Fibroblast of pulmonary artery (primary cell): ENCODE measurements at places on chromosomes 2 and 18.

- DNase-seq, result no peak
Measured at GRCh38 chr18:38663682-38664081, 1098.1 kb upstream of the CELF4 start.

DNA sequence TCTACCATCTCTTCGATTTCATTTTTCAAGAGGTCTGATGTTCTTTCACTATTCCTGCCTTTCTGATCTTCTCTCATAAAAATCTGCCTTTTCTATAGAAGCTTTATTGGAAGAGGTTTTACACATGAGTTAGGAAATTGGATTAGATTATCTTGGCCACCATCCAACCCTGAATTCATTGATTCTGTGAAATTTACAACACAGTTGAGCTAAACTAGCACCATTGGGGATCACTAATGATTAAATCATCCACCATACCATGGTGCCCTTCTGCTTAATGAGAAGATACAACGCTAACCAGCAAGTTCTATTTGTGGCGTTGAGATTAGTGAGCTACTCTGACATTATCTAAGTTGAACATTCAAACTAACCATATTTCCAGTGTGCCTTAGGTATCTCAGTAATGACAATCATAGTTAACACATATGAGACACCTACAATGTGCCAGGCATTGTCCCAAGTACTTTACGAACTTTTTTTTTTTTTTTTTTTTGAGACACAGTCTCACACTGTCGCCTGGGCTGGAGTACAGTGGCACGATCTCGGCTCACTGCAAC lies 17.3 kb upstream of the LBH start:
- DNase-seq, result no peak

- no peak for DNase-seq
Measured at GRCh38 chr2:218419630-218420216, 800 bp downstream of the VIL1 start.

DNA sequence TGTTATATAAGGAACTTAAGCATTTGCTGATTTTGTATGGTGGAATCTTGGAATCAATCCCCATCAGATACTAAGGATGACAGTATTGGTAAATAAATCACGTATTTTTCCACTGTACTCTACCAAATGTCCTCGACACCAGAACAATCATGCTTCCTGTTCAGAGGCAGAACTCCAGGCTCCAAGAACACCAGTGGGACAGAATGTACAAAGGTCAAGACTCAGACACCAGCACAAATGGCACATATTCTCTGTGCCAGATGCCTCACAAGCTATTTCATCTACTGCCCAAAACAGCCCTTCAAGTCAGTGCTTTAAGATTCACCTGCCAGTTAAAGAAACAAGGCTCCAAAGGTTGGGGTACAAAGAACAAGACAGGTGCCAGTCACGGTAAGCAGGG lies 420.5 kb downstream of the STK39 start:
- DNase-seq, result no peak

DNA sequence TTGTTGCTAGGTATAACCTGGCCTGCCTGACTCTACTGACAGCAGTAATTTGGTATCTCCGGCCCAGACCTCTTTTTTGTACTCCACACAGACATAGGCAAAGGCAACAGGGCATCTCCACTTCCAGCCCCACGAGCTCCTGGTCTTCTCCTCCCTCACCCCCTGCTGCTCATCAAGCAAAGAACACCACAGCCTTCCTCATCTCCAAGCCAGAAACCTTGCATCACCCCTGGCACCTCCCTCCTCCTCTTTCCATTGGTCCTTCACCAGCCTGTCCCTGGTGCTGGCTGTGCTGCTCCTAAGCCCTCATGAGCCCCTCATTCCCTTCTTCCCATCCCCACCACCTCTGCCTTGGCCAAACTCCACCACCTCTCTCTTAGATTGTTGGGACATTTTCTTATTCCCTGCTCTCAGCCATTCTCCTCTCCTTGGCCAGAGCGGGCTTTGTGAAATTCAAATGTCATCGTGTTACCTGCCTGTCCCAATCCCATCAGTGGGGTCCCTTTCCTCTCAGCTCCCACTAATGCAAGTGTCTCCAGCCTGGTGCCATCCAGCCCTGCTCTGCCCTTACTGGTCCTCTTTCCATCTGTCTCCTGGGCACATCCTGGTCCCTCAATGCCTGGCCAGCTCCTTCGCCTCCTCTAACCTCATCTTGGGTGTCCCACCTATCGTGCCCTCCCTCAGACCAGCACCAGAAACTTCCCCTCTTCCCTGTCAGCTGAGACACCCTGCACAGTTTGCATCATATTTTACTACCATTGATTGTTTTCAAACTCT lies 77.4 kb downstream of the INHBB start:
- peak; percentile 6 for DNase-seq

GRCh38 chr18:33579349-33580215 lies 1.6 kb downstream of the ASXL3 start:
- no peak for DNase-seq

DNA sequence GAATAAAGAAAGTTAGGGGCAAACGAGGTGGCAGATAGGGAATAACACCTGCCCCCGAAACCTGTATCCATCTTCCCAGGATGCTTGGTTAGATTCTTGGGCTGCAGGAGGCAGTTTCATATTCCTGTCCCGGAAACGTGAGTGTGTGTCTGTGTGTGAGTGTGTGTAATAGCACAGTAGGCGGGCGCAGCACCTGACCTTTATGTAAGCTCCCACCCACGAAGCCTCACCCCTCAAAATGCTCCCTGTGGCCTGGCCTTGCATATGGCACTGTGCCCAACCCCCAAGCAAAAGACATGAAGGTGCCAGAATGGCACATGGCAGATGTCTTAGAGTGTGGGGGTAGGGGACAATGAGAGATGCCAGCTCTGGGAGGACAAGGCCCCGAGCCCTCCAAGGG lies 48.9 kb downstream of the EFR3B start:
- no peak for DNase-seq

DNA sequence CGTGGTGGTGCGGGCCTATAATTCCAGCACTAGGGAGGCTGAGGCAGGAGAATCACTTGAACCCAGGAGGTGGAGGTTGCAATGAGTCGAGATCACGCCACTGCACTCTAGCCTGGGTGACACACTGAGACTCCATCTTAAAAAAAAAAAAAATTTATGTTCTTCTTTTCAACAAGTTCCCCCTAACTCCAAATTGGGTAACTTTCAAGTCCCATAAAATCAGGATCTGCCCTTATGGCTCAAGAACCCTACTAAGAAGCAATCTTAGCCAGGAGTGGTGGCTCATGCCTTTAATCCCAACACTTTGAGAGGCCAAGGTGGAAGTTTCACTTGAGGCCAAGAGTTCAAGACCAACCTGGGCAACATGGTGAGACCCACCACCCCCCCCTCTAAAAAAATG lies 30.3 kb upstream of the TLK1 start:
- no peak for DNase-seq

GRCh38 chr2:116819355-116819754 lies 995.1 kb upstream of the DDX18 start:
- DNase-seq, result no peak

GRCh38 chr2:42229949-42230348 lies 60.8 kb downstream of the EML4 start:
- DNase-seq, result no peak

GRCh38 chr18:3093624-3094337 lies 80.8 kb upstream of the LPIN2 start:
- no peak for DNase-seq

DNA sequence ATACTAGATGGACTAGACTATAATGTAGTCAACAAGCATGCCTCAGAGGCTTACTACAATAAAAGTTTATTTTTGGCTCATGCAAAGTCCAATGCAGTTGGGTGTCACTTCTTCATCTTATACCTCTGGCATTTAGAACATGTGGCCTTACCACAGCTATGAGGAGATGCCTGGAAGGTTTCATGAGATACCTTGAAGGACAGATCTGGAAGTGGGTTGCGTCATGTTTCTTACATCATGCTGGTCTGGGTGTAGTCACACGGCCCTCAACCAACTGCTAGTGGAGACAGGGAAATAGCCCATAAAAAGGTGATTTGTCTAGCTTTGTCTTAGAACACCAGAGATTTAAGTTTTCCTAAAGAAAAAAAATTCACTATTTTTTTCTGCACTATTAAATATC lies 91.7 kb upstream of the MMADHC start:
- peak; percentile 60 for DNase-seq

DNA sequence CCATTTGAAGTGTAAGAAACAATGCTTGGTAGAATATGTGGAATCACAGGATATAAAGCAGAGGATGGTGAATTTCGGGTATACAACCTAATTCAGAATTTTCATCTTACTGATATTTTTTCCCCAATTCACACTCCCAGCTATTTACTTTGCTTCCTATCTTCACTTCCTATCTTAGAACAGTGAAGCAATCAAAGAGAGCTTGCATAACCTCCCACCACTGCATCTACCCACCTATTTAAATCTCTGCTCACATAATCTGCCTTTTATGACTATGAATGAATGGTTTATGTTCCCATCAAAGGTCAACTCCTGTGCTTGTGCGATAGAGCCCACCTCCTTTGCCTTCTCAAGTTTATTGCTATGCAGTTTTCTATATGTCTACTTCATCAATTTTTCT lies 3.3 kb downstream of the RMDN2 start:
- peak; percentile 24 for DNase-seq

DNA sequence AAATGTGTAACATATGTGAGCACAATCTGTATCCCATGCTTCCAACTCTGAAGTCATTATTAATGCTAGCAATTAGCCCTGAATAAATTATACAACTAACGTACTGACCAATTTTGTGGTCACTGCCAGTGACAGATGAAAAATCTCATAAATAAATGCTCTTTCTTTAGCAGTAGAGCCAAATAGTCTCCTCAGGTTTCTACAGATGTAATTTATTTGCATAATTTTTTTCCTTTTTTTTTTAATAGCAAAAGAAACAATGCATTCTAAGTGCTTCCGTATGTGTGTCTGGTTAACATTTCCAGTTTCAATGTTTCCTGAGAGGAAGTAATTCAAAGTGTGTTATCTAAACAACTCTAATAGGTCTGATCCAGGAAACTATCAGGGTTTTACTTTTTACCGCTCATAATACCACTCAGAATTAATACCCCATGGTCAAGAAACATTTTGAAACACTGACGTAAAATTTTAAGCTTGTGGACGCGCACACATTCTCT lies 108.4 kb downstream of the MEP1B start:
- DNase-seq, result peak; percentile 24

DNA sequence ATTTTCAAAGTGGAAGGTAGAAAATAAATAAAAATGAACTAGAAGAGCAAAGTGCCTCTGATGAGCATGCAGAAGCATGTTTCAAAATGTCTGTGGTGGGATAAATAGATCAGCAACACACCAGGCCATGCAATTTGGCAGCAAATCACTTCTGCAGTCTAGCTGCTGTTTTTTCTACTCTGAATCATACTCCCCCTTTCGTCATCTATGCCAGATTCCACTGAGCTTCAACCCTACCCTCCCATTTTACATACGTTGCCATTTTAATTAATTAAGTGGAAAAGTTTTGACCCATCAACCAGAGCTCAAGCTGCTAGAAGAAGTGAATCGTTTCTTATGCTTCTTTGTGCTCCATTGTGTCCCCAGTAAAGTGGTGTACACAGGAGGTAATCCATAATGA lies 79.3 kb downstream of the NRXN1 start:
- peak; percentile 81 for DNase-seq

- peak; percentile 18 for DNase-seq
Measured at GRCh38 chr2:176614049-176614448, 344.8 kb downstream of the MTX2 start.

- DNase-seq, result no peak
Measured at GRCh38 chr18:44117821-44118220, 562.9 kb upstream of the SETBP1 start.

DNA sequence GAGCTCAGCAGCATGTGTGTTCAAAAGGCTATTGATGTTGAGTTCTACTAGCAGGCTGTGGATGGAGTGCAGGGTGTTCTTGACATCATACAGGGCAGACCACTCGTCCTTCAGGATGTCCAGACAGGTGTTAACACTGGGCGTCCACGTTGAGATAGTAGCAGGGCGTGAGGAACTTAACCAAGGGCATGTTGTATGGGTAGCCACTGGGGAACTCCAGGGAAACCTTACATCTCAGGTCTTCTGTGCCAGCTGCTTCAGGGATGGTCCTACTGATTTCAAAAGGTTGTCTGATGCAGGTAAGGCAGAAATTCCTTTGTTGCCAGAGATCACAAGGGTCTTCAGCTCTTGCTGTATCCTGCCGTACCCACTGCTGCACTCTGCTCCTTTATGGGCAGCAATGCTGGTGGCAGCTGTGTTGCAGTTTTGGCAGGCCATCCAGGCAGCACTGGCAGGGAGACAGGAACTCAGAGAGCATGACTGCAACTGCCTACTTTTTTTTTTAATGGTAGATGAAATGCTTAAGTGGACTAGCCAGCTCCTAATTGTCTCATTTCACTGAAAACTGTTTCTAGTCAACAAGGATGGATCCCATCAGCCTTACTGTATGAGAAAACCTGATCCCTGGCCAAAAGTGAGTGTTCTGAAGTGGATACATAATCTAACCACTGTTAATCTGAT lies 32.4 kb upstream of the RBBP8 start:
- peak; percentile 2 for DNase-seq

DNA sequence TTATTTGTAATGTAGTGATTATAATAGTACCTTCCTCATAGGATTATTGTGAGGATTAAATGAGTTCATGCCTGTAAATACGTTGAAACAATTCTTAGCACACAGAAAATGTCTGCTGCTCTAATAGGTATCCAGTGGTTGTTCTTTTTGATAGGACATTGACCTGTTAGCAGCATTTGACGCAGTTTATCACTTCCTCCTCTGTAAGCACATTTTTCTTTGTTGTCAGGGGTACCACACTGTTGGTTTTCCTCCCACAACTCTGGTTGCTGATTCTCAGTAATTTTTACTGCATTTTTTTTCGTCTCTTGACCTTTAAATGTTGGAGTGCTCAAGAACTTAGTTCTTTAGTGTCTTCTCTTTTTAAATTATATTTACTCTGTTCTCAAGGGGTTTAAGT lies 15.4 kb downstream of the PPM1B start:
- no peak for DNase-seq

GRCh38 chr2:109208071-109208950 lies 79.3 kb downstream of the SH3RF3 start:
- no peak for DNase-seq

DNA sequence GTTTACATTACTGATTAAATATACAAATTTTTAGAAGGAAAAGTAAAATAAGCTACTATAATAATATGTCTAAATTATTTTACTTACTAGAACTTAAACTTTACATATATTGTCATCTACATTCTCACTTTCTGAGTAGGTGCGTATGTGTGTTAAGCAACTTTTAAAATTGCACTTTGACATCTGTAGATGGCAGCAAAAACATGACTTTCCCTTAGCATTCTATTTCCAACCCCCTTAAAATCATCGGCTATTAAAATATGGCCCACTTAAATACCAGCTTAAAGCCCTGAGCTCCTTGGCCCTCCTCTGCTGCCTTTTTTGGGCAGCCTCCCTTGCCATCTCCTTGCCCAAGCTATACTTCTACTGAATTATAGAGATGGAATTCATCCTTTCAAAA lies 78.0 kb downstream of the UPP2 start:
- DNase-seq, result peak; percentile 48

- no peak for DNase-seq
Measured at GRCh38 chr2:7900593-7900992, 781.3 kb upstream of the ID2 start.
